ENCODE measurements at places on chromosomes 7 and 10.

DNA sequence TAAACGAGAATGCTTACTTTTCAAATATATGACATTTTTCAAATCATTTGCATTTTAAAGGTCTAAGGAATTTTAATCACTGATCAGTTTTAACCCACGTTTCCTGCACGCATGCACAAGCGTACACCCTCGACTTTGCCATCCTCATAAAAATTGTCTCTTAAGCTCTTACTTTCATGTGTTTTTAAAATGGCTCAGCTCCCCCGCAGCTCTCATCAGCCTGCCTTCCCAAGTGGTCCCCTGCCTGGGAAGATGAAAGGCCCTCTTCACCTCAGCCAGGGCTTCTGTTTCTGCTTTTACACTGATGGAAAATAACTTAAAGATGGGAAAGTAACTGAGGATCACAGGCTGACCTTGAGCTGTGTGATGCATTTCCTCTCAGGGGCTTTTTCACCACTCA lies 131.6 kb upstream of the LSM8 start:
- DNase-seq, result no peak

DNA sequence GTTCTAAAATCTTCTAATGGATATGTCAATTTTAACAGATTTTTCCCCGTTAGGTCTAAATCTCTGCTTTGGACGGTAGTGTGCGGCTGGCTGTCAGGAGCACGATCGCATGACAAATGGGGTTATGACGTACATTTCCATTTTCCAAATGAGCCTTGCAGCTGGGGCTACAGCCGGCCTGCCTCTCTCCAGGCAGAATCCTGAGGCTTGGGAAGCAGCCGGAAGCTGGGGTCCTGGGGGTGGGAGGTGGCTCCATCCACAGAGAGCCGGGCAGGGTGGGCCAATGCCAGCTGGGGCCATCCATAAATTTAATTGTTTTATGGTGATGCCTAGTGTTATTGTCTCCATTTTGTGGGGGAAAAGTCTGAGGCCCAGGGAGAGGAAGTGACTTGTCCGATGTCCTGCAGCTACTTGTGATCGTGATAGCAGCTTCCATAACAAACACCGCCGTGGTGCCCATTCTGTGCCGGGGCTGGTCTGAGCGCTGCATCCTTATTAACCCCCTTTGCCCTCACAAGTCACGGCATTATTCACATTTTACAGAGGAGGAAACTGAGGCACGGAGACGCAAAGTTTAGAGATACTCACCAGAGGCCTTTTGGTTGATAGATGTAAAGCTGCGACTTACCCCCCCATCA lies 53.0 kb upstream of the EBF3 start:
- no peak for DNase-seq

DNA sequence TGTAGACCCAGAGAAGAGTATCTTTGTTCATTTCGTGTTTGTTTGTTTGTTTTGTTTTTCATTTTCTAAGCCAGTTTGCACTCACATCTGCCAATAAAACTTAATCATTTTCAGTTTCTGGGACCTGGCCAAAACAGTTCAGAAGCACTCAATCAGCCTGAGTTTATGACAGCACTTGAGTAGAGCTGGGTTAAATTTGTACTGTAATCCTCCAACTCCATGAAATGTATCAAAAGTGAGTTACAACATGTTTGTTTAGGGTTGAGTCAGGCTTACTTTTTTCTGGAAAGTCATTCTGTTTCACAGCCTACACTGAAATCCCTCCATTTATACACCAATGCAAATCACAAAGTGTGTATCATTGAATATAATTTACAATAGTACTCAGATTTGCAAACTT lies 91.9 kb downstream of the ZWINT start:
- no peak for DNase-seq

GRCh38 chr10:121926671-121927317 lies 1.0 kb downstream of the ATE1 start:
- DNase-seq, result no peak

DNA sequence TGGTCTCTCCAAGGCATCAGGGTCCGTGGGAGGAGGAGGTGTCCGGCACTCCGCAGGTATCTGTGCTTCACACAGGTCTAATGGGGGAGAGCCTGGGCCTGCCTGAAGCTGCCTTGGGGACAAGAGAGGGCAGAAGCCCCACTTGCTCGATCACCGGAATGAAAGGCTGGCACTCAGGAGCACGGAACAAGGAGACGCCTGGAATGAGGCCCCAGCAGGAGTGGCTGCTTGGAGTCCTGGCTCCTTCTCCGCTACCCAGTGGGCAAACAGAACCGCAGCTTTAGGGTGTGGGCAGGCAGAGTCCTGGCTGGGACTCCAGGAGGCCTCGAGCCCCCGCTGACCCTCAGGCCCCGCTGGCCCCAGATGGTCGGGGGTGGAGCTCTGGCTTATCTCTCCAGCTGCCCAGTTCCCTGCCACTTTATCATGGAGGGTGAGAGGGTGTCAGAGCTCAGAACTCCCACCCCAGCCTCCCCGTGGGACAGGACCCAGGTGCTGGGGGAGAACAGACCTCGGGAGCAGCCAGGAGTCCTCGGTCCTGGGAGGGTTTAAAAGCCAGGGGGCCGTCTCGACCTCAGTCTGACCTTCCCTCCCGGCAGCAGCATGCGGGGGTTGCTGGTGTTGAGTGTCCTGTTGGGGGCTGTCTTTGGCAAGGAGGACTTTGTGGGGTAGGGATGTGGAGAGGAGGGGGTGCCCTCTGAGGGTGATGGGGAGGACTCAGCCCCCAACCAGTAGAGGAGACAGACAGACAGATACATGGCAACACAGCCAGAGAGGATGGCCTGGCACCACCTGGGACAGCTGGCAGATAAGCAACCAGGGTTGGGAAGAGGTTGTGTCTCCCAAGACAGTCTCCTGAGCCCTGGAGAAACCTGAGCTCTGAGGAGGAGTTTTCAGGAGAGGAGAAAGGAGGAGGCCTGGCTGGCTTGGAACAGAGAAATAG lies at the start of gene CPA1:
CPA1 (plus strand) TSS at position 574 of the 940 bp plus-strand sequence; CDS start at position 601, 27 bp downstream.
- no peak for DNase-seq
